ENCODE measurements at places on chromosomes 5 and 9.
A peak's percentile ranks its signal among the peaks of the same experiment; 100 is the strongest.

DNA sequence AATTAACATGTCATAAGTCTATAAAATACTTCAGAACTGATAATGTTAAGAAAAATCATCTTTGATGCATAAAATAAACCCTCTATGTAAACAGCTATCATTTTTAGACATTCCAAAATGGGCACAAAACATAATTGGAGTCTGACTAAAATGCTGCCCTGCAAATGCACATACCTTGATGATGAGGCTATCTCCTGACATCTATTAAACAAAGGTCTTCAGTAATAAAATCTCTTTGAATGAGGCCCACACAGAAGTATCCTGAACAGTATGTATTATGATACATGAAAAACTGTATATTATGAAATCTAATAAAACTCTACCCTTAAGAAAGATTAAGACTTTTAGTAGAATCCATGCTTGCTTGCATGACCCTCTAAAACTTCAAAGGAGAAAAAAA is 66.1 kb downstream of the FBXL17 start:
- DNase-seq = no peak

- DNase-seq = no peak
Observed at GRCh38 chr5:171783051-171783450, 2.6 kb upstream of the SMIM23 start.

- DNase-seq = no peak
Observed at GRCh38 chr9:108040783-108041182, 551.2 kb upstream of the KLF4 start.

DNA sequence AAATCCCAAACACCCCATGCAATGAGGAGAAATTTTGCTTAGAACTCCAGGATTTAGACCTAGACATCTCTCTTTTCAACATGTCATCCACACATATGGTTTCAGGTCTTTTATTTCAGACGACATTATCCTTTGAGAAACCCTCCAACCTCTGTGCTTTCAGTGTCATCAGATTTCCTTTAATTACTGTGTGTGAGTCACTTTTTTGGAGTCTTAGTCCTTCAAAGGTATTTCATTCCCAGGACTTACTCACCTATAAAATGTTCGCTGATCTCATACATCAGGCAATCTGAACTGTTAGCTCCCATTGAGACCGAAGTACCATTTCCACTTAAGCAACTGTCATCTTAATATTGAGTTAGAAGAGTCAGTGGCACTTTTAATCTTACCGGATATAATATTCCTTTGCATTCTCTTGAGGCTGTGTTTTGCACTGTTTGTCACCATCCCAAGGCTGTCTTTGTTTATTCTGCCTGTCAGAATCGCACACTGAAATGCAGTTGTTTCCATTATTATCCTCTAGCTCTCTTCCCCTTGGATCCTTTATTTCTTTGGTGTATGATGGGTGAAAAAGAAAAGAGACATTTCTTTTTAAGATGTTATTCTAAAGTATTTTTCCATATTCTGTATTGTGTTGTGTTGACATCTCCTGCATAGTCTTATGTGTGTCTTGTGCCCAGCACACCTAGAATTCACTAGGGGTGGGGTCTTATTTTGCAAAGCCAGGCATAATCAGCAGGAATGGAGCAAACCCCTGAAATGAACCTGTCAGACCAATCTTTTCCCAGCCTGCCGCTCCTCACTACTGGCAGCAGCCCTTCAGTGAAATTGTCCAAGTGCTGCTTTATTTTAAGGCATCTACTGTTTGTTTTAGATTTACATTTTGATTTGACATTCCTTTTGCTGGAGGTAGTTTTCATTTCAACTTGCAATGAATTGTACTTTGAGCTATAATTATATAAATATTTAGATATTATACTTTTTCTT is 155.4 kb downstream of the PAM start:
- DNase-seq = no peak

DNA sequence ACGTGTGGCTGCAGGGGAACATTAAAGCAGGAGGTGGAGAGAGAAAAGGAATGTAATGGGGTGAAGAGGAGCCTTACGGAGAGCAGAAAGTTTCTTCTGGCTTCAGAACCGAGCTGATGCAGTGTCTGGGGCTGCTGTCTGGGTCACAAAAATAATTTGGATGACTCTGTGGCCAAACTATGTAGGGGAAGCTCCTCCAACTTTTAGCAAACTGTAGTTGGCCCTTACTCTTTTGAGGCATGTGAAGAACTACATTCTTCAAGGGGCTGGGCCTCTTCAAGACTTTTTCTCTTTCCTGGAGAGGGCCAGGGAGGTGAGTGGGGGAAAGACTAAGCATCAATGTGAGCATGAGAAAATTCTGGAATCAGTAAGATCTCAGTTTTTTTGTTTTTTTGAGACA is 31.9 kb upstream of the SPARC start:
- no peak for DNase-seq

GRCh38 chr5:112968411-112969106 is 8.0 kb upstream of the DCP2 start:
- DNase-seq = no peak

- DNase-seq = no peak
Observed at GRCh38 chr5:7628820-7629219, 222.1 kb downstream of the CFAP90 start.

- no peak for DNase-seq
Observed at GRCh38 chr9:25857147-25857546, 178.9 kb upstream of the TUSC1 start.

DNA sequence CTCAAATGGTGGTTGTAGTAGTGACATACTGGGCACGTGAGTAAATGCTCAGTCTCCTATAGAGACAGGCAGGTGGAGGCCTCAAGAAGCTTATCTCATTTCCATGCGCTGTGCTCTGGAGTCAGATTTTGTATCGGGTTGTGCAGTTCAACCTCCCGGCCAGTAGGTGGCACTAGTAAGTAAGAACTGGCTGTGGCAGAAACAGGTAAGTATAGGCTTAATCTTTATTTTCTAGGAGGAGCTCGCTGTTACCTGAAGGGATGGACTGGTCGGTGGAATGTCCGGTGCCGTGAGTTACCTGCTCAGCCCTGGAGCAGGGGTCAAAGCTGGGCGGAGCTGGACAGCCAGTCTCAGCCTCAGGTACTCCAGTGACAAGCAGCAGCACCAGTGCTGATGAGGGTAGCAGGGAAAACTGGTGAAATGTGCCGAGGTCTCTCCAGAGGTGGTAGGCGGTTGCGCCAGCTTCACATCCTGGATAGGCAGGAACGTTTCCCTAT is 880.1 kb upstream of the SEMA6A start:
- peak; percentile 34 for DNase-seq

GRCh38 chr5:83281658-83282057 is 189.9 kb upstream of the VCAN start:
- DNase-seq = no peak

- no peak for DNase-seq
Observed at GRCh38 chr9:90929626-90930025, 128.0 kb downstream of the SYK start.

GRCh38 chr5:87243161-87243844 is 24.4 kb upstream of the RASA1 start:
- DNase-seq = peak; percentile 4

- DNase-seq = no peak
Observed at GRCh38 chr9:17204611-17205152, 69.8 kb downstream of the CNTLN start.

GRCh38 chr9:135070964-135071735 is 16.3 kb upstream of the OLFM1 start:
- DNase-seq = no peak

GRCh38 chr9:134544388-134545214 is 97.0 kb upstream of the COL5A1 start:
- no peak for DNase-seq

- no peak for DNase-seq
Observed at GRCh38 chr9:133711428-133712220, 26.5 kb downstream of the SARDH start.

- no peak for DNase-seq
Observed at GRCh38 chr9:84903963-84904362, 234.4 kb downstream of the NTRK2 start.

- no peak for DNase-seq
Observed at GRCh38 chr5:33968211-33969005, 16.1 kb downstream of the SLC45A2 start.

- no peak for DNase-seq
Observed at GRCh38 chr9:85200726-85201404, 531.3 kb downstream of the NTRK2 start.

DNA sequence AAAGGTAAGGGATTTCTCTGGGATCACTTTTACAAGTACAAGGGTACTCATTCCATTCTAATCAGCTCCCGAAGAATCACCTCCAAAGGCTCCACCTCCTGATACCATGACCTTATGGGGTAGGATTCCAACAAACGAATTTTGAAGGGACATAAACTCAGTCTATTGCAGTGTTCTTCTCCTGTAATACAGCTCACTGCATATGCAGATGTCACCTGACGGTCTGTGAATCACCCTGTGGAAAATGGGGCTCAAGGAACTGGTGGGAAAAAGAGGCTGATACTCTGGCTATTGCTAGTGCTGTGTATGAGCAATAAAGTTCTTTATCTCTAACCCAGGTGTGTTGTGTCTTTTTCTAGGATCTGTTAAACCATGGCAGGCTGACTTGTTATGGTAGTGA is 42.4 kb upstream of the CCDC112 start:
- DNase-seq = no peak

DNA sequence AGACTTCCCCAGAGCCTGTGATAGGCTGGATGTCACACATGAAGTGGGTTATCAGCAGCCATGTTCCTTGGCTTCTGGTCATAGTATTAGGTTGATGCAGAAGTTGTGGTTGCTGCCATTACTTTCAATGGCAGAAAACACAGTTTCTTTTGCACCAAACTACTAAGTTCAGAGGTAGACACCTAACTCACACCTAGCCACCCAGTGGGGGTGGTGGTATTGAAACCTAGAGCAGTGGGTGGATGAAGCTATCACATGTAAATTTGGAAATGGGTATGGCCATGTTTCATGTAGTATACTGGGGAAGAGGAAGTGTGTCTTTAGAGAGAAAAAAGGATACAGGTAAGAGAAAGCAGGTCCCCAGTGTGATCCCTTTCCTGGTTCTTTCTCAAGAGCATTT is 347.9 kb upstream of the SEMA6A start:
- no peak for DNase-seq

DNA sequence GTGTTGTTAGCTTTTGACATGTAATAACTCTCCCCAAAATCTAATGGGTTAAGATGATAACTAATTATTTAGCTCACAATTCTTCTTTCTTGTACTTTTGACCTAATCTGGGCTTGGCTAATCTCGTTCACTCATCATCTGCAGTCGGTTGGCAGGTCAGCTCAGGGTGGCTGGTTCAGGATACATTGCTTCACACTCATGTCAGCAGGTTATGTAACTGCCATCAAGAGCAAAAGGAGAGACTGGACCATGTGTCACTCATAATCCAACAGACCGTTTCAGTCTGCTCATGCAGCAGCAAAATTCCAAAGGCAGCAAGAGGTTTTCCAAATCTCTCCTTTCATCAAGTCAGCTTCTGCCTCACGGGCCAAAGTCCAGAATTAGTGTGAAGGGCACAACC is 998.4 kb upstream of the CTNND2 start:
- DNase-seq = no peak

DNA sequence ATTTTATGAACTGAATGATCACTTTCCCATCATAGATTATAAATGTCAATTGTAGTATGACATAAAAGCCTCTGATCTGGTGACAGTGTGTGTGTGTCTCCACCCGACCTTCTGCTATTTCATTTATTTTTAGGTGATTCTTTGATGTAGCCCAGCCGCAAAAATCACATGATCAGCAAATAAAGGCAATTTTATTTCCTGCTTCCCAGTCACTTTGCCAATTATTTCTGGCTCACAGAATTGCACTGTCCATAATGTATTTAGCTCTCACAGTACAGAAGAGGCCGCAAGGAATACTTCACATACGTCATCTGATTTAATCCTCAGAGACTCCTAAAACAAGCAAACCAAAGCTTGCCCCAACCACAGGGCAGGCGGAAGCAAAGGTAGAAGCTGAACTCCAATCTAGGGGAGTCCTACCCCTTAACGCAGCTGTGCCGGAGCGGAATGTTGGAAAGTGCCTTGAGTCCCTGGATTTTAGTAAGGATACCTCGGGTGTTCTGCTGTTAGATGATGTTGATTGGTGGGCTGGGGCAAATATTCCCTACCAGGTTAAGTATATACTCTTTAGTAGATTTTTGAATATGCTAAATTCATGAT is 384.0 kb upstream of the IRX4 start:
- no peak for DNase-seq

DNA sequence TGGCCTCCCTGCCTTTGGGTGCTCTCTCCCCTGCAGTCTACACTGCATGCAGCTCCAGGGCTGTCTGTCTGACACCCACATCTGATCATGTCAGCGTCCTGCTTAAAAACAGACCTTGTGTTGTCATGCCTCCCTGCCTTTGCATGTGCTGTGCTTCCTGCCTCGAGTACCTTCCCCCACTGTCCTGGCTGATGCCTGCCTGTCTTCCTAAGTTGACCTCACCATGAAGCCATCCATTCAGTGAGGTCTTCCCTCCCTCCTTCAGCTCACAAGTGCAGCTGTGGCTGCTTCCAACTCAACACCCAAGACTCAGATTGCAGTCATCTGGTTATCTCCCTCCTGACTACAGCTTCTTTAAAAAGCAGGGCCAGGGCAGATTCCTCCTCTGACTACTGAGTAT is 5.5 kb downstream of the ANGPTL2 start:
- DNase-seq = no peak

GRCh38 chr9:17065062-17065461 is 69.8 kb upstream of the CNTLN start:
- no peak for DNase-seq

DNA sequence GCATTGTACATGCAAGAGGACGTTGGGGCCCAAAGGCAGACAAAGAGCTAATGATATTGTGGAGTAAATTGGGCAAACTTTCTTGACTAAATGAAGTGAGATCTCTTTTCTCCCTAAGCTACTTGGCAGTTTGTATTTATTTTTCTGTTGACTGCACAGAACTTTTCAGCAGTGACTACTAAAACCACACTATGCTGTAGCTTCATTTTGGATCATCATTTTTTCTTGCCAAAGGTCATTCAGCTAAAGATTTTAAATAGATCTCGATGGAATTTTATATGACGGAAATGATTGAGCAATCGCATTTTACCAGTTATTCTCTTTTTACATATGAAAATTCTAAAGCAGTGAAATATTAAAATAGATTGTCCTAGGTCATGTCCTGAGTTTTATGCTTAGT is 286.1 kb upstream of the ACTBL2 start:
- DNase-seq = no peak

GRCh38 chr5:11491404-11492075 is 412.7 kb downstream of the CTNND2 start:
- DNase-seq = no peak

- DNase-seq = no peak
Observed at GRCh38 chr5:76805821-76806505, 12.9 kb upstream of the F2RL1 start.

- no peak for DNase-seq
Observed at GRCh38 chr5:71782393-71782770, 63.3 kb downstream of the CARTPT start.
